ENCODE measurements at places on chromosomes 7 and 10.

GRCh38 chr10:121754666-121755065 is 156.4 kb upstream of the FGFR2 start:
- DNase-seq, result no peak

DNA sequence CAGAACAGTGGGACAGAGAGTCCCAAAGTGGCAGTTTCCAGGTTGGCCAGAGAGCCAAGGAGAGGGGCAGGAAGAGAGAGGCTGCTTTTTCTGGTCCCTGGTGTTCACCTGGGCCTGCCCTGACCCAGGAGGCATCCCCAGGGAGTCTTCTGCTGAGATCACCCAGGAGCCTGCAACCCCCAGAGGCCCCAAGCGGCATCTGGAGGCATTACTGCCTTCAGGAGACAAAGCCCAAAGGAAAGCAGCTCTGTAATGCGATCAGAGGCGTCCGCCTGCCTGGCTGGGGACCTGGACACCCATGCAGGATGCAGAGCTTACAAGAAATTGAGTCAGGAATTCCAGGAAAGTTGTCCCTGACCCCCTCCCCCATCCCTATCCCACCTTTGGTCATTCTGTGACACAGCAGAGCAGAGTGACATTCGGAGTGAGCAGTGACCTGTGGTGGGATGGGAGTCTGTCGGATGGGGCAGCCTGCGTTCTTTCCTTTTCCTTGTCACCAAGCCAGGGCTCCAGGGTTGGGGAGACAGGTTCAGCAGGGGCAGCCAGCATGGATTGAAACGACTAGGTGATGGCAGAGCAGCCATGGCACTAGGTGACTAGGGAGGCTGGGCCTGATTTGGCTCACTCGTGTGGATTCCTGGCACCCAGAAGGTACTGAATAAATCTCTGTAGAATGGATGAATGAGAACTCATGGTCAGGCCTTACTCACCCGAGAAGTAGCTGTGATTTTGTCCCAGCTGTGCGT is 10.4 kb downstream of the UNC5B start:
- DNase-seq, result no peak

DNA sequence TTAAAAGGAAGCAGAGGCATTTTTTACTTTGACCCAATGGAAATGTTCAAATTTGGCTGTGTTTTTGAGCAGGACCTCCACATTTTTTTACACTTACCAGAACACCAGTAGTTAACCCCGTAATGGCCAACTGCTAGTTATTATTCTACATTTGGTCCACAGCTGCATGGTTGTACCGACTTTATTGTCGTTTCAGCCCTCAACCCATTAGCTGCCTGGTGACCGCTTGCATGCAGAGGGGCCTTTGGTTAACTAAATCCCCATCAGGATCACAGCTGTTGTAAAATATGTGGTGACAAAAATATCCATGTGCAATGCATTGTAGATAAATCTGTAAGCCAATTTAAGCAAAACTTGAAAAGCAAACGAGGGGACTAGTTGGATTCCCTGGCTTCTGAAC is 342.2 kb upstream of the MEOX2 start:
- no peak for DNase-seq

DNA sequence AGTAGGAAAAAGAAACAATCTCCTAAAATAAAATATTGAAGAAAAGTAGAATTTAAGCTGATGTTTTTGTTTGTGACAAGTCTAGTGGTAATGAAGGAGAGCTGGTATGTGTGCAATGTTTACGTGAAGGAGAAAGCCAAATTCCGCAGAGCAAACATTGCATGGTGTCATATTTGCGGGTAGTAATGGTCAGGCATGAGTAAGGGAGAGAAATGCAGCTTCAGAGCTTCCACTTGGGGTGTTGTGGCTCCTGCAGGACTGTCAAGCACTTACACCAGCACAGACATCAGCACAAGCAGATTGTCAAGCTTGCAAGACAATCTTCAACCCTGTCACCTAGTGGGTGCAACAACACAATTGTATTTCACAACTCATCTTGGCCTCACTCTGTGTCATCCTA is 136.5 kb upstream of the ETV1 start:
- peak; percentile 4 for DNase-seq

DNA sequence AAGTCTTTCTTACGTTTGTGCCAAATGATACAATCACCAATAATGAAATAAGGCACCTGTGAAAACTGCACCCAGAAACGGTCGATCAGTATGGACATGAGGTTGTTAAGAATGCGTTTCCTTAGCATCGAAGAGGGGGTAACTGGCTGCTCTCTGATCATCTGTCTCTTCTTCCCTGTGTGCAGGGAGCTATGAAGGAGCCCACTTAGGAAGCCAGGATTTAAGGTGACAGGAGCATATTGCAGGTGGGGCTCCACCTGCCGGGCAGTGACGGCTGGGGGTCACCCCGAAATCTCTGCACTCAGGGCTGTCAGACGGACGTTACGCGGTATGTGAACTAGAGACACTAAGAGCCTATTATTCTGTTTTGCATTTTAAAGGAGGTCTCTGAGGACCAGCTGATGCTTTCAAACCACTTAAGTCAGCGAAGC is 64.5 kb downstream of the CARD11 start:
- no peak for DNase-seq
